Effector memory CD4-positive, alpha-beta T cell (primary cell): ENCODE measurements at places on chromosomes 4 and X.

DNA sequence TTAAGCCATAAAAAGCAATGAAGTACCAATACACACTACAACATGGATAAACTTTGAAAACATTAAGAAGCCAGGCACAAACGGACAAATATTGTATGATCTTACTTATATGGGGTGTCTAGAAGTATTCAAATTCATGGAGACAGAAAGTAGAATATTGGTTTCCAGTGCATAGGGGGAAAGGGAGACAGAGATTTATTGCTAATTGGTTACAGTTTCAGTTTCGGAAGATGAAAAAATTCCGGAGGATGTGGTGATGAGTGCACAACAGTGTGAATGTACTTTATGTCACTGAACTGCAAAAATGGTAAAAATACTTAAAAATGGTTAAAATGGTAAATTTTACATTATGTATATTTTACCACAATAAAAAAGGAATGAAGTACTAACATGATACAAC lies 5.1 kb upstream of the PRDX4 start:
- H3K27ac ChIP-seq: no peak overlapping the region
- H3K36me3 ChIP-seq: no peaks in the 10 kb centered on the region
- no peak for DNase-seq
- H3K4me1 ChIP-seq: no peaks in the 10 kb centered on the region

DNA sequence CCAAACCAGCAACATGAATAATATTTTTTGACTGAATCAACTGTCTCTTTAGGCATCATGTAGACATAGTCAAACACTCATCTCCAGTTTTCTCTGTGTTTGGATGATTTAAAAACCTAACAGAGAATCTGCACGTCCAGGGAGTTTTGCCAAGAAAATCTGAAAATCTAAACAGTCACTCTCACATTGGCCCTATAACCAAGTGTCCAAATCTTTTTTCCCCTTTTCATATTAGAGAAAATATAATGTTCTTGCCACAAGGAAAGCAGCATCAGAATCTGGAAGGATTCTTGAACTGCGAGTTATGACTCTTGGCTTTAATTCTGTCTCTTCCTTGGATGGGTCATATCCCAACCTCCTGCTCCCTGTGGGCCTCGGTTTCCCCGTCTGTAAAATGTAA lies 8.8 kb upstream of the CHRDL1 start:
- H3K27me3 ChIP-seq: no peaks in the 10 kb centered on the region
- DNase-seq: no peak
- no peak overlapping the region for H3K27ac ChIP-seq
- H3K4me3 ChIP-seq: no peak overlapping the region
- H3K4me1 ChIP-seq: no peaks in the 10 kb centered on the region

DNA sequence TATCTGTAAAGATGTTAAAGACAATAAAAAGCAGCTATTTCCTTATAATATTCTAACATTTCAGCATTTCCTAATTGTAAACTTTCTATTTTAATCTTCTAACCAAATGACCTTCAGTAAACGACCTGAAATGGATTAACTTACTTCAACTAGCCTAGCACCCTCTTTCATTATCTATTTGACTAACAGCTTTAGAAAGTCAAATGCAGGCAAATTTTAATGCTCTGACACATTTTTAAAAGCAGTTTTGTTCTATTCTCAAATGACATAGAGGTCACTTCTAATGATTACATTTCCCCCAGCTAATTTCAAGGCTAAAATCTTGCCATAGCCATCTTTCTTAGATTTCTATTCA lies 41.9 kb downstream of the SLC7A11 start:
- no peaks in the 10 kb centered on the region for H3K27me3 ChIP-seq
- H3K4me1 ChIP-seq: no peaks in the 10 kb centered on the region
- H3K36me3 ChIP-seq: no peaks in the 10 kb centered on the region
- no peak overlapping the region for H3K27ac ChIP-seq
- DNase-seq: no peak

- H3K27ac ChIP-seq: no peak overlapping the region
- no peaks in the 10 kb centered on the region for H3K36me3 ChIP-seq
- H3K4me3 ChIP-seq: no peak overlapping the region
Observed at GRCh38 chr4:109436504-109436903, 2.9 kb downstream of the SEC24B start.

- no peak for DNase-seq
- H3K4me1 ChIP-seq: no peaks in the 10 kb centered on the region
- H3K27me3 ChIP-seq: no peaks in the 10 kb centered on the region
- peaks cover 14% of the 10 kb centered on the region for H3K36me3 ChIP-seq
- H3K4me3 ChIP-seq: no peak overlapping the region
Observed at GRCh38 chrX:130144509-130144908, 21.1 kb downstream of the AIFM1 start.

DNA sequence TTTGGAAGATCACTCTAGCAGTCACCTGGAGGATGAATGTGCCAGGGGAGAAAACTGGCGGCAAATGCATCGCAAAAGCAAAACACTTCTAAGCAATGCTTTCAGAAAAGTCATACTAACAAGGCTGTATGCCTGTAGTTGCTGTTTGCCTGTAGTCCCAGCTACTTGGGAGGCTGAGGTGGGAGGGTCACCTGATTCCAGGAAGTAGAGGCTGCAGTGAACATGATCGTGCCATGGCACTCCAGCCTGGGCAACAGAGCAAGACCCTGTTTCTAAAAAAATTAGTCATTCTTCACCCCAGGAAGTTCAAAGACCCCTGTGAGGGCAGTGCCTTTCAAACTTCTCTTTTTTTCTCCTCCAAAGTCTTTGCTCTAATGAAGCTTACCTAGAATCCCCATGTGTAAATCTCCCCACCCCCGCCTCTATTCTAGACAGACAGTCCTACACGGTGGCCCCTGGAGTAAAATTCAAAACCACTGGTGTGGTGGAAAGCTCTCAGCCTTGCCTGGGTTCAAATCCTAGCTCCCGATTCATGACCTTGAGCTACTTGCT lies 5.5 kb downstream of the SOWAHD start:
- H3K27me3 ChIP-seq: no peaks in the 10 kb centered on the region
- no peaks in the 10 kb centered on the region for H3K4me1 ChIP-seq
- H3K27ac ChIP-seq: no peak overlapping the region
- H3K4me3 ChIP-seq: no peak overlapping the region

- H3K36me3 ChIP-seq: no peaks in the 10 kb centered on the region
- no peak for DNase-seq
- peak overlapping the region; percentile 80 for H3K4me3 ChIP-seq
- peaks cover 4% of the 10 kb centered on the region for H3K4me1 ChIP-seq
- no peaks in the 10 kb centered on the region for H3K27me3 ChIP-seq
Observed at GRCh38 chrX:123731987-123732669, 724 bp downstream of the THOC2 start.

GRCh38 chrX:56744996-56745395 lies 16.0 kb downstream of the NBDY start:
- no peak overlapping the region for H3K4me3 ChIP-seq
- H3K27ac ChIP-seq: no peak overlapping the region
- no peaks in the 10 kb centered on the region for H3K27me3 ChIP-seq
- DNase-seq: no peak
- H3K4me1 ChIP-seq: no peaks in the 10 kb centered on the region

- H3K36me3 ChIP-seq: no peaks in the 10 kb centered on the region
- no peak overlapping the region for H3K4me3 ChIP-seq
- no peak overlapping the region for H3K27ac ChIP-seq
- no peaks in the 10 kb centered on the region for H3K27me3 ChIP-seq
Observed at GRCh38 chrX:5756616-5757015, 472.1 kb downstream of the NLGN4X start.

DNA sequence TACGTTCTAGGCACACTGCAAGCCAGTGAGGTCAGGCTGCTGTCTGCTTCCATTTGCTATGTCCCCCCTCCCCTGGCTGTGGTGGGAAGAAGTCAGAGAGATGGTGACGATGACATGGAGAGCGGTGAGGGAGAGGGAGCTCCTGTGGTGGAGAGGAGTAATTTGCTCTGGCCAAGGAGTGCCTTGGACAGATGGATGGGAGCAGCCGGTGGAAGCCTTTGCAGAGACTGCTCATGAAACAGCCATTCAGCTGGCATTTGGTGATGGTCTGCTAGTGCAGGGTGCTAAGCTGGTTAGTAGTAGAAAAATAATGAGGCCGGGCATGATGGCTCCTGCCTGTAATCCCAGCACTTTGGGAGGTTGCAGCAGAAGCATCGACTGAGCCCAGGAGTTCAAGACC lies 124.1 kb downstream of the FHDC1 start:
- H3K27ac ChIP-seq: no peak overlapping the region
- DNase-seq: no peak
- no peak overlapping the region for H3K4me3 ChIP-seq
- H3K4me1 ChIP-seq: no peaks in the 10 kb centered on the region
- H3K36me3 ChIP-seq: no peaks in the 10 kb centered on the region

DNA sequence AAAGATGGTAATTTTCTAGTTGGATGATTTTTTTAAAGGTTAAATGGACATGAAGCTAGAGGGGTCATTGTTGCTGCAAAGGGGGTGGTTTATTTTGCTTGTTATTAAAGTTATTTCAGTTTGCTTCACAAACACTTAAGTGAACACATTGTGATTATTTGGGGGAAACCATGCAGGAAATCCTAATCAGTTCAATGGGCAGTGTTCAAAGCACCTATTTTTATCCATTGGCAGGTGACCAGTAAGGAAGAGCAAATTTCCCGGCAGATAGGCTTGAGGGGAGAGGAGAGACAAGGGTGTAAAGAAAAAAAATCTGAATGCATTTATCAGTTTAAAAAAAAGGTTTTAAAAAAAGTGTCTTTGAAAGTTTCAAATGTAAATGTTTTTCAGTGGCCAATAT lies 17.6 kb downstream of the GPR174 start:
- peaks cover 14% of the 10 kb centered on the region for H3K4me1 ChIP-seq
- H3K27ac ChIP-seq: peak overlapping the region; percentile 70
- H3K4me3 ChIP-seq: peak overlapping the region; percentile 23
- DNase-seq: no peak

DNA sequence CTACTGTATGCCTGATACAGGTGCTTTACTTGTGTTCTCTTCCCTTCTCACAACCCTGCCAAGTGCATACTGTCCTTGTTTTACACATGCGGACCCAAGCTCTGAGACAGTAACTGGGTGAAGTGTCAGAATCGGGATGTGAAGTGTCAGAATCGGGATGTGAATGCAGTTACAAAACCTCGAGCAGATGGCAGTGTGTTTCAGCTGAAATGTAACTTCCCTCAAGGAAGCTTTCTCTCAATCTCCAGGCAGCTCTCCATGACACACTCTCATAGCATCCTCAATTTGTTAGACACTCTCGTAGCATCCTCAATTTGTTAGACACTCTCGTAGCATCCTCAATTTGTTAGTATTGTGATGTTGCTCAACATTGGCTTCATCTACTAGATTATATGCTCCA lies 1.1 kb upstream of the HPSE start:
- peaks cover 8% of the 10 kb centered on the region for H3K4me1 ChIP-seq
- H3K27ac ChIP-seq: no peak overlapping the region
- H3K36me3 ChIP-seq: no peaks in the 10 kb centered on the region

DNA sequence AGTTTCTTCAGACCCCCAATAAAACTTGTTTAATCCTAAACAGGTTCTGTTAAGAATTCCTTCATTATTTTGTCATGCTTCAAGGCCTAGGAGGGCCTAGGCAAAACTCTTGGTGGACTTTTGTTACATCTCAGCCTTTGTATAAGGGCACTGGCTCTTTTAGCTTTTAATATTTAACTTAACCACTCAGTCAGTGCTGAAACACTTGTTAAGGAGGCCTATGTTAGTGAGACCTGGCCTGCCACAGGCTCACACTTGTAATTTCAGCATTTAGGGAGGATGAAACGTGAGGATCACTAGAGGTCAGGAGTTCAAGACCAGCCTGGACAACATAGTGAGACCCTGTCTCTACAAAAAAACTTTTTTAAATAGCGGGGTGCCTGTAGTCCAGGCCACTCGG lies 32.7 kb upstream of the PGK1 start:
- no peak for DNase-seq
- no peaks in the 10 kb centered on the region for H3K27me3 ChIP-seq
- no peak overlapping the region for H3K4me3 ChIP-seq

- no peak for DNase-seq
- H3K36me3 ChIP-seq: no peaks in the 10 kb centered on the region
- no peak overlapping the region for H3K27ac ChIP-seq
Observed at GRCh38 chr4:73414936-73415271, 10.8 kb downstream of the ALB start.

- H3K4me1 ChIP-seq: no peaks in the 10 kb centered on the region
- no peak for DNase-seq
- H3K27ac ChIP-seq: no peak overlapping the region
- no peaks in the 10 kb centered on the region for H3K36me3 ChIP-seq
Observed at GRCh38 chr4:113996599-113997177, 17.2 kb upstream of the ARSJ start.

DNA sequence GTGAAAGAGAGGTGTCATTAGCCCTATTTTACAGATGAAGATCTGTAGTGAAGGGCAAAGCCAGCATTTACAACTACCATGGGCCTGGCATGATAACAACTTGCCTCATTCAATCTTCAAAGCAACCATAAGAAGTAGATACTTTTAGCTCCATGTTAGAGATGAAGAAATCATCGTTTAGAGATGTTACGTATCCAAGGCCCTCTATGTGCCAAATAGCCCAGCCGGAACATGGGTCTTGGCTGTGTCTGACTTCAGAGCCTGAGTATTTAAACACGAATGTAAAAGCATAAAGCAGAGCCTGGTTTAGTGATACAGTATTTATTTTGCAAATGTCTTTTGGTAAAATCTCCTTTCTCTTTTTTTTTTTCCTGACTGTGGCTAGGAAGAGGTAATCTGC lies 197.1 kb downstream of the RASL11B start:
- no peaks in the 10 kb centered on the region for H3K27me3 ChIP-seq
- no peak overlapping the region for H3K27ac ChIP-seq
- no peaks in the 10 kb centered on the region for H3K4me1 ChIP-seq
- H3K4me3 ChIP-seq: no peak overlapping the region
- H3K36me3 ChIP-seq: no peaks in the 10 kb centered on the region
- DNase-seq: no peak

- no peak overlapping the region for H3K27ac ChIP-seq
- H3K4me1 ChIP-seq: no peaks in the 10 kb centered on the region
- H3K36me3 ChIP-seq: no peaks in the 10 kb centered on the region
- no peak for DNase-seq
Observed at GRCh38 chr4:182384631-182385091, 141.5 kb downstream of the TENM3 start.

GRCh38 chr4:119697887-119698393 lies 69.3 kb upstream of the PDE5A start:
- no peaks in the 10 kb centered on the region for H3K36me3 ChIP-seq
- H3K4me3 ChIP-seq: no peak overlapping the region
- H3K27me3 ChIP-seq: no peaks in the 10 kb centered on the region
- DNase-seq: no peak
- H3K27ac ChIP-seq: no peak overlapping the region

GRCh38 chr4:150579551-150580234 lies 2.3 kb upstream of the MAB21L2 start:
- H3K36me3 ChIP-seq: peaks cover 29% of the 10 kb centered on the region
- H3K27ac ChIP-seq: no peak overlapping the region
- no peaks in the 10 kb centered on the region for H3K27me3 ChIP-seq
- no peaks in the 10 kb centered on the region for H3K4me1 ChIP-seq
- no peak overlapping the region for H3K4me3 ChIP-seq
- no peak for DNase-seq

- no peak overlapping the region for H3K4me3 ChIP-seq
- H3K4me1 ChIP-seq: no peaks in the 10 kb centered on the region
- no peaks in the 10 kb centered on the region for H3K36me3 ChIP-seq
Observed at GRCh38 chrX:130531066-130531465, 129.3 kb downstream of the RBMX2 start.
